IPS DF 6.9 (cell line): ENCODE measurements at places on chromosomes 6 and 20.

DNA sequence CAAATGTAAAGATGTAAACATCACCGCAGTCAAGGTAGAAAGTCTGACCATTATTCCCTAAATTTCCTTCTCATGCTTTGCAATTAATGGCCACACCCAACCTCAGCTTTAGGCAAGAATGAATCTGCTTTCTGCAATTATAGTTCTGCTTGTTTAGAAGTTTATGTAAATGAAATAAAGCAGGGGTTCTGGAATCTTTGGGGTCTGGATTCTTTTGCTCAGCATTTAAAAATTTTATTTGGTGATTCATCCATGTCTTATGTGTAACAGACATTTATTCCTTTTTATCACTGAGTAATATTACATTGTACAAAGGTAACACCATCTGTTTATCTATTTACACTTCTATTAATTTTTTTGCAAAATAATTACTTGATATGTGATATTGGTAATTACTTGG, 613.6 kb downstream of the UTRN start:
- DNase-seq = no peak

- no peak for DNase-seq
Observed at GRCh38 chr6:133241901-133242636, 912 bp downstream of the EYA4 start.

DNA sequence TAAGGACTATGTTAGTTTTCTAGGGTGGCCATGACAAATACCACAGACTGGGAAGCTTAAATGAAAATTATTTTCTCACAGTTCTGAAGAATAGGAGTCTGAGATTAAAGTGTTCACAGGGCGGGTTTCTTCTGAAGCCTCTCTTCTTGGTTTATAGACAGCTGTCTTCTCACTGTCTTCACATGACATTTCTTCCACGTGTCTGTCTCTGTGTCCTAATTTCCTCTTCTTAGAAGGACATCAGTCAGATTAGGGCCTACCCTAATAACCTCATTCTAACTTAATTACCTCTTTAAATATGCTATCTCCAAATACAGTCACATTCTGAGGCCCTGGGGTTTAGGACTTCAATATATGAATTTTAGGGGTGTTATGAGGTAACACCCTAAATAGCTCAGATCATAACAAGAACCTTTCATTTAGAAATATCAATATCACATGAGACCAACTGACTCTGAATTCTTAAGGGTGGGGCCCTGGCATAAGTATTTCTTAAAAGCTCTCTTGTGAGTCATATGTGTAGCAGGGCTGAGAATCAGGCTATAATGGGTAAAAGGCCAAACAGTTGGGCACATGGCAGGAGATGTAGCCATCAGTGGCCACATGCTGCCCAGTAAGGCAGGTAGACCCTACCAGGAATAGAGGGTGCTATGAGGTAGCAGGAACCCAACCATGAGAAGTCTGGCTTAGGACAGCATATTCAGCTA, 62.0 kb upstream of the TENT5A start:
- no peak for DNase-seq

DNA sequence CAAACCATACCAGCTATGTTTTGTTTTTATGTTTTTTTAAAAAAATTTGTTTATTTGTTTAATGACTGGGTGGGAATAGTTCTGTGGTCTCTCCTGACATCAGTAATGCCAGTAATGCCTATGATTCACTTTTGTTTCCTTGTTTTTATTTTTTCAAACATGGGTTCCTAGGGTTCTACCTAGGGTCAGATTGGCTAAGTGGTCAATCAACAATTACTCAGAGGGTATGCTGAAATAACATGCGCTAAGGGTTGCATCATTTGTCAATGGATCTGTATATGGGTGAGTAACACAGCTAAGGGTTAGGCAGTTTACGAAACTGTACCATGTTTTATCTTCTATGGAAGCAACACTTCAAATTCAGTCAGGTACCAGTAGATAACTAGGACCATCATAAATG, 583.8 kb upstream of the GJE1 start:
- no peak for DNase-seq

DNA sequence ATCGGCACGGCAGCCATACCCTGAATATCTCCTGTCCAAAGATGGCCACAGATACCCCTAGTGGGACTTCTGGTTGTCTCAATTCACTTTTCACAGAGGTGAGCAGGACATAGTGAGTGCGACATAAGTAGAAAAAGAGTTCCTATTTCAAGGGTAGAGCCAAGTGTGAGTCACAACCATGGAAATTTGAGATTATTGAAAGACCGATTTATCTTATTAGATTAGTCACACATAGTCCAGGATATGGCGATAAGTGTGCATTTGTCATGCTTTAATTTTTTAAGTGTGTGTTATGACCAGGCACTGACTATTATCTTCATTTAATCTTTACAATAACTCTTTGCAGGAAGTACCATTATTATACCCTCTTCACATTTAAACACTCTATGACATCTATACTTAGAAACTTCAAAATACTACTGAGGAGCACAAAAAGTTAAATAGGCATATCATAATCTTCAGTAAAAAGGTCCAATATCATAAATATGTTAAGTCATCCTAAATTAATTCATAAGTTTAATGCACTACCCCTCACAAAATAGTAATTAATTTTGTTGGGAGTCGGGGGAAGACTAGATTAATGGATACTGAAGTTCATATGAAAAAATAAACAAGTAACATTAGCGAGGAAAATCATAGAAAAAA, 13.4 kb upstream of the TNFAIP3 start:
- DNase-seq = no peak

GRCh38 chr6:67883500-67884366, 751.3 kb upstream of the ADGRB3 start:
- no peak for DNase-seq

DNA sequence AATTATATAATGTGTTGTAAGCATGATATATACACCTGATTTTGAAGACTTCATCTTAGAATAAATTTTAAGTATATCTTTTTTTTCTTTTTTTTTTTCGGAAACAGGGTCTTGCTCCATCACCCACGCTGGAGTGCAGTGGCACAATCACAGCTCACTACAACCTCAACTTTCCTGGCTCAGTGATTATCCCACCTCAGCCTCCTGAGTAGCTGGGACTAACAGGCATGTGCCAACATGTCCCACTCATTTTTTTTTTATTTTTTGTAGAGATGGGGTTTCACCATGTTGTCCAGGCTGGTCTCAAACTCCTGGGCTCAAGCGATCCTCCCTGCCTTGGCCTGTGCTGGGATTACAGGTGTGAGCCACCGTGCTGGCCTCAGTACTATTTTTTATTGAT, 17.1 kb downstream of the VPS52 start:
- no peak for DNase-seq

GRCh38 chr6:148760568-148761526, 14.0 kb downstream of the UST start:
- DNase-seq = no peak

- no peak for DNase-seq
Observed at GRCh38 chr6:158009114-158009891, 27.6 kb downstream of the SYNJ2 start.

- DNase-seq = no peak
Observed at GRCh38 chr20:2984028-2984501, 59.4 kb upstream of the GNRH2 start.

- no peak for DNase-seq
Observed at GRCh38 chr6:116387374-116387773, 16.6 kb downstream of the DSE start.

DNA sequence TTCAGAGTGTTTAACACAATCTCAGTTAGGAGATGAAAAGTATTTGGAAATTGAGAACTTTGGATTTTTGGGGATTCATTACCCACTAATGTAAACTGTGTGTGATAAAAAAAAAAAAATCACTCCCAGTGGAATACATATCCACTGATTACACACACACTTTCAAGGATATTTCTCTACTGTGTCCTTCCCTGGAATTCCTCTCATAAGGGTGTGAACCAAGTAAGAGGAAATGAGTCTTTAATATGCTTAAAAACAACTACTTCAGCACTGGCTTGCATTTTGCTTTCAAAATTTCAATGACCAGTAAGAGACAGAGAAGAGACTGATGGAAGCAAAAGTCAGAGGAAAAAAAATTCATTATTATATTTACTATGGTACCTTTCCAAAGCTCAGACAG, 24.5 kb upstream of the MYCT1 start:
- no peak for DNase-seq

GRCh38 chr6:17601386-17601703, 1.2 kb downstream of the FAM8A1 start:
- DNase-seq = no peak

GRCh38 chr20:12723811-12724210, 285.0 kb upstream of the SPTLC3 start:
- no peak for DNase-seq

GRCh38 chr6:81382852-81383251, 369.6 kb downstream of the TENT5A start:
- no peak for DNase-seq

- DNase-seq = no peak
Observed at GRCh38 chr6:23154159-23154558, 584.8 kb downstream of the HDGFL1 start.

- DNase-seq = peak; percentile 4
Observed at GRCh38 chr6:62775427-62776022, 435.7 kb upstream of the FKBP1C start.

DNA sequence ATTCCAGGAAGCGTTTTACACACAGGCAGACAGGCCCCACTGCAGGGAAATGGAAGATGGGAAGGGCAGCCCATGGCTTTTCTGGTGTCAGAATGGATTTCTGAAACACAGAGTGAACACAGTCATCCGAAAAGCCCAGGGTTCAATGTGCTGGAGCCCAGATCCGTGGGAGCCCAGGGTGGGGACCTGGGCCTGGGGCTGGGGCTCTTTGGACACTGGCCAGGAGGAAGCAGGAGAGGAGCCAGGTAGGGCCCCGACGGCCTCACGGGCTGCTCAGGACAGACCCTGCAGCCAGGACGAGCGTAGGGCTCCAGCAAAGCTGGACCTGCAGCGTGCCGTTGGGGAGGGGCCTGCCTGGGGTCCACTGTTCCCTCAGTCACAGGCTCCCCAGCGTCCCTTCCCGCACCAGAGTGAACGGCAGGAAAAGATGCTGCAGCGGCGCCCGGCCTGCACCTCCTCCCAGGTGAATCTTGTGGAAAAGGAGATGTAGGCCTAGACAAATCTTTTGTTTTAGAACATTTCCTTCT, 24.3 kb upstream of the LSM14B start:
- DNase-seq = no peak

GRCh38 chr20:58349570-58349969, 39.5 kb upstream of the VAPB start:
- no peak for DNase-seq

DNA sequence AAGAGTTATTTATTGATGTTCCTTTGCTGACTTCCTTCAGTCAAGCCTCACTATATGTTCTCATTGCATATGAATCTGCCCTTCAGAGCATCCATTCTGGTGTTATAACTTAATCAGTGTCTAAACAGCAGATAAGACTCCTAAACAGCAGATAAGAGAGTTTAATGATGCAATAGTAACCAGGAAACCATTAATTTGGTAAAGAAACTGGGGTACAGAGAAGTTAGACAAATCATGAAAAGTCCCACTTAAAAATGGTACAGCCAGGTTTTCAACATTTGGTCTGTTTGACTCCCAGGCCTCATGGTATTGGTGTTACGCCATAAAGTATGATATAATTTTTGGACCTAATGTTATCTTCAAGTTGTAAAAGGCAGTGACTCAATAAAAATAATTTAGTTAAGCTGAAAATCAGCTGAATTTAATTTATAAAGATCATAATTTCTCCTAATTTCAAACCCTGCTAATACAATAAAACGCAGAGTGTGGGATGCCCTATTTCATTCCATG, 127.4 kb upstream of the DST start:
- DNase-seq = no peak

- DNase-seq = no peak
Observed at GRCh38 chr20:59656417-59656816, 52.1 kb downstream of the PHACTR3 start.

DNA sequence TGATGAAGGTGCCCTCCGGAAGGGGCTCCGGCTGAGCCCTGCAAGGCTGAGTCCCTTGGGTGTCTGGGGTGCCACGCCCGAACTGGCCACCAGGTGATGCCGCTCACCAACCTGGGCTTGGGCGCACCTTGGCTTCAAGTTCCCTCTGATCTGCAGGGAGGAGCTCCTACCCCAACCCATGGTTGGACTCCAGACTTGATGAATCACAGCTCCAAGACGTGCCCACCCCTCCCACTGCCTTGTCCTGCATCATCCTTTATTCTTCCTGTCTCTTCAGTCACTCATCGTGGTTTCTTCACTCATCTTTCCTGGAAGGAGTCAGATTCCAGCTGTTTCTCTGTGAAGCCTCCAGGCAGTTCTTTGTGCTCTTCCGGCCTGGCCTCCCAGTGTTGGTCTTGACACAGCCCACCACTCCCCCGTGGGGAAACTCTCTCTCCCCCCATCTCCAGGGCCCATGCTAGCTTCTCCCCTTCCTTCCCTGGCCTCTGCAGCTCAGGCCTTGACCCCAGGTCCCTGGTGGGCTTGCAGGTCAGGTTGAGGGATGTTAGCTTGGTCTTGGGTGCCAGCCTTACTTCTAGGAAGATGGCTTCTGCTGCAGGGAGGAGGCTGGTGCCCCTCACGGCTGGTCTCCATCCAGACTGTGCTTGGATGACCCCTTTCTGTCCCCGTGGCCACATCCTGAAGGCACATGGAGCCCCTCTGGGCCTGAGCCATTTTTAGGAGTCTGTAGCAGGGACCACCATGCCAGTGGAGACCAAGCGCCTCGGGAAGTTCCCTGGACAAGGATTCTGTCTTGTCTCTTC, 2.6 kb upstream of the ZBP1 start:
- peak; percentile 20 for DNase-seq

- DNase-seq = no peak
Observed at GRCh38 chr20:62724692-62725595, 16.3 kb downstream of the NTSR1 start.

- DNase-seq = no peak
Observed at GRCh38 chr6:2806644-2807043, 35.0 kb downstream of the SERPINB1 start.

DNA sequence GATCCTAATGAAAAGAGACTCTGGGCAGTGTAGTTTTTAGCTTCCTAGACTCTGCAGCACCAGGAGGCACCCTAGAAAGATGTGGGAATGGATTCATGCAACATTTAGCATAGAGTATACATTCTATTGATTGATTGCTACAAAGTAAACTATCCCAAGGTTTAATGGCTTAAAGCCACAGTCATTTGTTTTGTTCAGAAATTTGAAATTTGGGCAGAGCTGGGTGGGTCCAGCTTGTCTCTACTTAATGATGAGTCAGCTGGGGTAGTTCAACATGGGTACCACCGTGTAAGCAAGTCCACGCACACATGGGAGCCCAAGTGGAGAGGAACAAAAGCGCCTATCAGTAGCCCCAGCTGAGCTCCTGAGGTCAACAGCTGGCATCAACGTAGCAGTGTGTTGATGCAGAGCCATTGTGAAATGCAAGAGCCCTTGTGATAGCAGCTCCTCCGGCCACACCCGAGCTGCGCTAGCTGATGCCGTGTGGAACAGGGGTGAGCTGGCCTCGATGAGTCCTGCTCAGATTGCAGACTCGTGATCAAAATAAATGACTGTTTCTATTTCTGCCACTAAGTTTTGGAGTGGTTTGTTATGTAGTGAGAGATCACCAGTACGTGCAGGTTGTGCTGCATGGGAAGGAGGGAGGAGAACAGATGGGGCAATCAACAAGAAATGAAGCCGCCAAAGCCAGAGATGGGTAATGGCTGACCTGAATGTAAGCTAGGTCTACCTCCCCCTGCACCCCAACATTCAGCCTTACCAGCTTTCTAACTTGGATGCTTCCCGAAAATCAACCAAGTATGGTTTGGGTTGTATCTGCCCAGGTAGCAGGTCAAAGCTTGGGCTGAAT, 45.7 kb upstream of the TRAF3IP2 start:
- DNase-seq = no peak

- DNase-seq = no peak
Observed at GRCh38 chr6:13438126-13438525, 49.3 kb downstream of the GFOD1 start.
